H9 (cell line): ENCODE measurements at places on chromosomes 2 and 18.

DNA sequence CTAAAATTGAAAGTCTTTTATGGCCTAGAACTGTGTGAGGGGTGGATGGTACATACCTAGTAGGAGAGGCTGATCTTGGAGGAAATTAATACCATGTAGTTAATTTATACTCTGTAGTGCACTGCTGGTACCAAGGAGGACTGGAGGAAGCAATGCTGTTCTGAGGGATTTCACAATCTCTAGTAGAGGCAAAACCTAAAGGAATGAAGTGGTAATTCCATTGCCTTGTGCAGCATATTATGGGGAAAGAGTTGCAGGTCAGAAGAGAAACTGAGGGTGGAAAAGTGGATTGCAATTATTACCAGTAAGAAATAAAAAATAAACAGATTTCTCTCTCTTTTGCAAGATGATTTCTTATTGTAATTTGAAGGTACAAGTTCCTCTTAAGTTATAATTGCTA, 2.2 kb downstream of the ABI2 start:
- DNase-seq = no peak

- DNase-seq = no peak
Measured at GRCh38 chr2:167857416-167857815, 390.0 kb downstream of the STK39 start.

DNA sequence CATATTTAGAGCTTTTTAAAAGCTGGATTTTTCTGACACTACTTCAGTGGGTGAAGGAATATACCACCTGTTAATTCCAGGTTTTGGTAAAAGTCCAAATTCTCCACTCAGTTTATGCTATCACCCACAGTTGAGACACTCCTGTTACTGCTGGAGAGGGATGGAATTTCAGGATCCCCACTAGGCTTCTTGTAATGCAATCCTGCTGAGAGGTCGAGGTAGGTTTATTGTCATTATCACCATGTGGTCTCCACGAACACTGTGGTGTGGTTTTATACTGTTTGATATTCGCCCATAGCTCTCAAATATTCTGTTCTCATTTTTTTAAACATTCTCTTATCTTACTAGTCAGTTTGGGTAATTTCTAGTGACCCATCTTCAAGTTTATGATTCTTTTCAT, 167.9 kb downstream of the CCDC102B start:
- no peak for DNase-seq

DNA sequence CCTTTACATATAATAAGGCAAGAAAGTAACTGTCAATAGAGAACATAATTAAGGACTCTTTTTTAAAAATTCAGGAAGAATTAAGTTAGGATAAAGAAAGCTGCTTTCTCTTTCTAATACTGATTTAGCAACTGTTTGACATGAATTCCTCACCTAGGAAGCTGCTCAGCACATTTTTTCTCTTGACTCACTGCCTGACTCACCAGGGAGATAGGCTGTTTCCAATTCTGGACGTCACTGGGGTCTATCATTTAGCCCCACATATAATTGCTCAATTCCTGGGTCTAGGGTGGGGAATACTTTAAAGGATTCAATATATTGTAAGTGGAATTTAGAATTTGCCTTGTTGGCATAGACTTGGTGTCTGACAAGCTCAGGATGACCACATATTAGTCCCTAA, 50.8 kb upstream of the UGP2 start:
- DNase-seq = no peak

DNA sequence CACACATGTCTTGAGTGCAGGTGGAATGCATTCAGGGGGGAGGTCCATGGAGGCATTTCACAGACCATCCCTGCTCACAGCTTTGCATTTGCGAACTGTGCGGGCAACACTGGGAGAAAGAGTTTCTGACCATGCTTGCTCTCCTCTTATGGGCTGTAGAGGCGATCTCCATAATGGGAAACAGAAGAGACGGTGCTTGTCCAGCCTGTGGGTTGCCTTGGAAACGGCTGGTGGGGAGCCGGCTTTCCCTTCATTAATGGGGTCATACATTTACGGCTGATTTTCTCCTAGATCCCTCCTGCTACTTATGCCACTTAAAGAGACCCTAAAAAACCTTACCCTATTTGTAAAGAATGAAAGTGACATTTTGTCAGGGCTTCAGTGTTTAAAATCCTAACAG, 147.4 kb downstream of the SOX11 start:
- DNase-seq = no peak
